Stimulated activated CD4-positive, alpha-beta T cell treated with anti-CD3 and anti-CD28 coated beads, TNF-alpha, amount 100 ng/mL, for 48 hours (primary cell): ENCODE measurements at places on chromosomes 6 and 20.

DNA sequence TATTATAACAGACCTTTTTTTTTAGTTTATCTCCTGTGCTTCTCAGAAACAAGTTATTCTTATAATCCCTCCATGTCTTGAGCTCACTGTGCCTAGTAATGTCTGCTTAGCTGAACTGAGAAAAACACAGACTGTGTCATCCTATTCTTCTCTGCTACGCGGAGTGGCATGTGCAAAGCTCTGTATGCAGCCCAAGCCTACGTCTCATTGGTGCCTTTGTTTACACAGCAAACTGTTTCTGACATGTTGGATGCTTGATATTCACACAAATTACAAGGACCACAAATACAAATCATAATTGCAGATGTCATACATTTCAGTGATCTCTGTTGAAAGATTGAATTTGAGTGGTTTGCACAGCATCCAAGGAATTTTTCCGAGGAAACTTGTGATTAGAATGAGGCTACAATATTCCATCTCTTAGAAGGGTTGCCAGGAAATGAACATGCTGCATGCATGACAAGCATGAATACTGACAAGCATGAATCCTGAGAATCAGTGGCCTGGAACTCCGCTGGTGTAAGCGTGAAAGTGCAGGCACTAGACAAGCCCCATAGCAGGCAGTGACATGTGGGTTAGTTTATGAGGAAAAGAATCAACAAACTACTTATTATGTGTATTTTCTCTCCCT, 128.4 kb upstream of the SGK1 start:
- no peak for DNase-seq

GRCh38 chr6:110800839-110801196, 14.5 kb downstream of the CDK19 start:
- DNase-seq, result no peak

GRCh38 chr6:74654296-74654695, 551.6 kb downstream of the COL12A1 start:
- DNase-seq, result no peak

- DNase-seq, result no peak
Measured at GRCh38 chr6:131101911-131102680, 33.2 kb upstream of the AKAP7 start.

- no peak for DNase-seq
Measured at GRCh38 chr6:144284478-144284782, 705 bp upstream of the UTRN start.

DNA sequence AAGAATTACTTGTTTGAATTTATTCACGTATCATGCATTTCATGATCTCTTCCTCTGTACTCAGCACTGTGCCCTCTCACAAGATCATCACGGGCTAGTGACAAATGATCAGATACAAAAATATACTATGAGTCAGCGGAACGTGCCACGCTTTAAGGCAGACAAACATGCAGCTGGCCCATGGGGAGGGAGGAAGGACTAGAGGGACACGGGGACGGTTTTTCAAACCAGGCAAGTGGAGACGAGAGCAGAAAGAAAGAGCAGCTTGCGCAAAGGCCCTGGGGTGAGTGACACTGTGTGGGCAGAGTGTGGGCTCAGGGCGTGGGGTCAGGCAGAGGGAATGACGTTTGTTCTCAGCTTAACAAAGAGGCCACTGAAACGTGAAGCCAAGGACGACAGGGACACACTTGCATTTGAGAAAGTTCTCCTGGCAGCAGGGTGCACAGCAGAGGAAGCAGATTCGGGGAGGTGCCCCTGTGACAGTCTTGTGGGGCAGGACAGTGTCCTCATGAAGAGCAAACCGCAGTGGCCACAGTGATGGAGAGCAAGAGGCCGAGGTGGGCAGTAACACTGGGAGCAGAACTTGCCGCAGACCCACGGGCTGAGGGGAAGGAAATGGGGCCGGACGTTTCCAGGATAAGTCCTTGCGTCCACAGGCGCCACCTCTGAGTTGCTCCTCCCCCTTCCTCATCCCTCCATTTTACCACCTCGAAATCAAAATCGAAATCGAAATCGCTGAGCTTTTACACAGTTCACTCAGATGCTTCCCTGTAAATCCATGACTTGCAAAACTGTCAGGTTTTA, 6.9 kb upstream of the RPS6KA2 start:
- no peak for DNase-seq

- DNase-seq, result no peak
Measured at GRCh38 chr6:33610779-33611732, 10.1 kb upstream of the ITPR3 start.

- no peak for DNase-seq
Measured at GRCh38 chr20:52529826-52530225, 338.2 kb upstream of the ZFP64 start.

- no peak for DNase-seq
Measured at GRCh38 chr20:50211091-50211490, 20.5 kb downstream of the CEBPB start.
